WERI-Rb-1 (cell line): ENCODE measurements at places on chromosomes 7 and 10.

GRCh38 chr10:78520737-78521430 lies 487.2 kb downstream of the RPS24 start:
- DNase-seq: peak; percentile 49

- no peak for DNase-seq
These were observed 12.3 kb upstream of the IMPDH1 start for GRCh38 chr7:128422037-128422436.

DNA sequence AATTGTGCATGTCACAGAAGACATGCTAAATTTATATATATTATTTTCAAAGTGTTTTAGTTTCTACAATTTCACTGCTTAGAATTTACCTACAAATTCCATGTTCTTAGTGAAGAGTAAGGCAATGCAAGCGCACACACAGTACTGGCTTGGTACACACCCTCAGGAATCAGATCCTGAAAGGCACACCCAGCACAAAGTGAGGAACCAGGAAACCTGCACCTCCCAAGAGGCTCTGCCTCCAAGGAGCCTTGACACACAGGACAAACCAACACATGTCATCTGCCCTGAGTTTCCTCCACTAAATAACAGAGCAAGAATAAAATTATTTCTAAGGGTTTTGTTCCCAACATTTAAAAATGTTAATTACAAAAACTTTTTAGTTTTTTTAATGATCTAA lies 156.2 kb downstream of the PARD3 start:
- no peak for DNase-seq

GRCh38 chr7:137110535-137110934 lies 233.0 kb downstream of the PTN start:
- no peak for DNase-seq

DNA sequence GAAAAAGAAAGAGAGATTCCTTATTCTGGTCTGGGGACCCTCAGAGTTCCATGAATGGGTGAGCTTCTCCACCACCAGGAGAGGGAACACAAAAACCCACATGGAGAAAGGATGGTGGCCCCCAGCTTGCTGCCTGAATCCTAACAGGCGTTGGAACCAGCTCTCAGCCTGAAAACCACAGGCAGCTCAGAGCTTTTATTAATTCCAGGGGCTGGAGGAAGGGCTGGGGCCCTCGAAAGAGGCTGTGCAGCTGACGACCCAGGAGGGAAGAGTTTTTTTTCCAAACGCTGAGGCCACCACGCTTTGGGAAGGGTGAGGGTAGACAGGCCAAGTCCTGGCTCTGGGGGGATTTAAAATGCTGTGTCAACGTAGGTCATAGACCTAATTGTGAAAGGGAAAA lies 10.8 kb upstream of the ELN start:
- peak; percentile 48 for DNase-seq

DNA sequence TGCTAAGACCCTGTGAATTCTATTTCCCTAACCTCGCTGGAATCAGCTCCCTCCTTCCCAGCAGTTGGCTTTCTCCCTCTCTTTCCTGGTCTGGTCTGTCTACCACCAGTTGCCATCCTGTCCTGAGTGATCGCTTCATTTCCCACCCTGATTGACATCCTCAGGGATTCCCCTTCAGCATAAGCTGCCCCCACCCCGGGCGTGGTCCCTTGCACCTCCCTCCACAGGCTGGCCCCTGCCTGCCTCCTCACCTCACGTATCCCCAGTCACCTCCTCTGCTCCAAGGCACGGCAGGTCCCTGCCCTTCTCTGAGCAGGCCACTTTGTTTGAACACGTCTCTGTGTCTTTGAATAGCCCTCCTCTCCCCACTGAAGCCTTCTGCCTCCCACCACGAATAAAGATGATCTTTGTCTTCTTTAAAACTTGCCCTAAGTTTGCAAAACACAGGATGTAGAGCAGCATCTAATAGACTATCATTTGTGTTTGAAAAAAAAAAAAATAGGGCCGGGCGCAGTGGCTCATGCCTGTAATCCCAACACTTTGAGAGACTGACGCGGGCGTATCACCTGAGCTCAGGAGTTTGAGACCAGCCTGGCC lies 233.5 kb downstream of the CUX1 start:
- DNase-seq: no peak

DNA sequence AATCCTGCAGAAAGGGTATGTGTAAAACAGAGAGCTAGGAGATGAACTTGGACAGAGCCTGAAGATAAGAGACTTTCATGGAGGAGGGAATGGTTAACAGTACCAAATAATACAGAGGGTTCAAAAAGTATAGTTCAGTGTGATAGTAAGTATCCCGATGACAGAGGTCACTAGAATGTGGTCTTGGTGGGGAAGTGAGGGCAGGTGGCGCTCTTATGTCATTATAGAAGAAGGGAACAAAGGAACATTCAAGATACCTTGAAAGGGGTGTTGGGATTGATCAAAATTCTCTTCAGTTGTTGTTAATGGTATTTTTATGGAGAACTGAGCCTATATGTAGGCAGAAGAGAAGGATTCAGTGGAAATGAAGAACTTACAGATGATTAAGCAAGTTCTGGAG lies 312.5 kb downstream of the SUGCT start:
- peak; percentile 16 for DNase-seq

- DNase-seq: no peak
These were observed 7.5 kb upstream of the SH2D4B start for GRCh38 chr10:80530251-80530650.

GRCh38 chr10:72243822-72244437 lies 27.9 kb upstream of the ASCC1 start:
- DNase-seq: no peak

DNA sequence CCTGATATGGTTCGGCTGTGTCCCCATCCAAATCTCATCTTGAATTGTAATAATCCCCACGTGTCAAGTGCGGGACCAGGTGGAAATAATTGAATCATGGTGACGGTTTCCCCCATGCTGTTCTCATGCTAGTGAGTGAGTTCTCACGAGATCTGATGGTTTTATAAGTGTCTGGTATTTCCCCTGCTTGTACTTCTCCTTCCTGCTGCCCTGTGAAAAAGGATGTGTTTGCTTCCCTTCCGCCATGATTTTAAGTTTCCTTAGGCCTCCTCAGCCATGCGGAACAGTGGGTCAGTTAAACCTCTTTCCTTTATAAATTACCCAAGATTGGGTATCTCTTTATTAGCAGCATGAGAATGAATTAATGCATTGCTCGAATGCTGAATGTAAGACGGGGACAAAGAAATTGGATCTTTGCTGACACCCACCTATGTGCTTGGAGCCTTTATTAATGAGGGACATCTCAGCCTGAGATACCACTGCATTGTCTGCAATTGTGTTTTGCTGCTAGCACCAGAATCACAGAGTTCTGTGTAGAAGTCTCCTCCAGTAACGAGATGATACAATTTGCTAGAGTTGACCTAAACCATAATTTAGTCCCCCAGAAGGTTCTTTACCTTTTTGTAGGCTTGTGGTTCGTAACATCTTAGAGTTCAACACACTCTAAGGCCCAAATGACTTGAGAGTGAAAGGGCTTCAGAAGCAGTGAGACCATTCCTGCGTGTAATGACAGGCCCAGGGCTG lies 28.6 kb downstream of the SLC35B4 start:
- no peak for DNase-seq

GRCh38 chr10:484925-485661 lies 204.4 kb downstream of the DIP2C start:
- DNase-seq: no peak

GRCh38 chr7:138838166-138838565 lies 40.2 kb upstream of the ATP6V0A4 start:
- DNase-seq: no peak

DNA sequence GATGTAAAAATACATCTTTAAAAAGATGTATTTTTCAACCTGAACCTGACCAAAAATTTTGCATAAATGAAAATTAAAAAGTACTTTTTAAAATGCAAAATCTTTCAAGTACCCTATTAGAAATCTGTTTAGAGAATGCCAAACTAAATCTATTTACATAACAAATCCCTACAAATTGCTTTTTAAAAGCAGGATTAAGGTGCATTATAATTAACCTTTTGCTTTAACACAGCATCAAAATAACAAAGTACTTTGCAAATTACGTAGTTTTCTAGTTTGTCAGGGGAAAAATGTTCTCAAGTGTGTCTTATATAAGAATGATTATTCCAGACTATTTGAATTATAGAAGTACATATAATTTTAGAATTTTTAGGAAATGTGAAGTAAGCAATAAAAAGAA lies 160.8 kb downstream of the VPS50 start:
- no peak for DNase-seq

- peak; percentile 5 for DNase-seq
These were observed 355.7 kb downstream of the DNAJB6 start for GRCh38 chr7:157692460-157693011.

GRCh38 chr7:36668080-36668479 lies 56.2 kb downstream of the AOAH start:
- no peak for DNase-seq

DNA sequence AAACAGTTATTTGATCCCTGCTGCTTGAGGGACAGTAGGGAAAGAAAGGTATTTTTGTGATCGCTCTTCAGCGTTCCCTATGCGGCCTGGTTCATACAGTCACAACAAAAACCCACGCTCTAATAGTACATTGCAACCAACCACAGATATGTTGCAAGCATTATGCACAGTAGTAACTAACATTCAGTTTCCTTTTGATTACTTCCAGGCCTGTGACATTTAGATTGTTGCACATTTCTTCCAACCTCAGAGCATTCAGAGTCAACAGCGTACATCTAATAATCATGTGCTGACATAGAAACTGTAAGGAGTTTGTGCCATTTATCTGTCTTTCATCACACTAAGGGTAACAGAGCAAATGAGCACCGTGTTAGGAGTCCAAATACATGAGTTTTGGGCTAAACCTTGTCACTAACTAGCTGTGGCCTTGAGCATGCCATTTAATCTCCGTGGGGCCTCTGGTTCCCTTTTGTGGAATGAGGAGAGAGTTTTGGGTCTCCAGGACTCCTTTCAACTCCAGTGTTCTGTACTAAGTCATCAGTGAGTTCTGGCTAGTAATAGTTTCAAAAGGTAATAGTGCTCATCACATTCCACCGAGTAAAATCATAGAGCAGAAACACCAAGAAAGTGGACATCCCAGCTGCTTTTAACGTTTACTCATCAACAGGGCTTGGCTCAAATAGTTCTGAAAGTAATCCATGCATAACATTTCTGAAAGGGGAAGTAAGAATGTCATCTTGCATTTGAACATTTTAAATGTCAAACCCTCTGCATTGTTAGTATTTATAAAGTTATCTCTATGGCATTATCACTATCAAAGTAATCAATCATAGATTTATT lies 99.0 kb upstream of the FZD1 start:
- no peak for DNase-seq

DNA sequence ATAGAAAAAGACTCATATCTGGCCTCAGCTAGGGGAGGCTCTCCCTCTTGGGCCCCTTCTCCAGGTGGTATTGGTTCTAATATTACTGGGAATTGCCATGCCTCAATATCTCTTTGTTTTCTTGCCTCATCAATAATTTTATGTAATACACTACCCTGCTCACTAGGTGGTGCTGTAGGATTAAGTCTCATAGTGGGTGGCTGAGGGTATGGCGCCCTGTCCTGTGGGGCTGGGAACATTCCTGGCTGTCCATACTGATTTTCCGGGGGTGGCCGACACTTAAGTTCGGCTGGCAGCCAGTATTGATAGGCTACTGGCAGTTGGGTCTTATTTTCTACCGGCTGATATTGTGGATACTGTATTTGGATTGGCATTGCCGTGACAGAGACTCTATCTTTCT lies 9.0 kb upstream of the TAS2R3 start:
- DNase-seq: peak; percentile 16

- DNase-seq: no peak
These were observed 478.5 kb downstream of the GPAM start for GRCh38 chr10:111705021-111705420.

DNA sequence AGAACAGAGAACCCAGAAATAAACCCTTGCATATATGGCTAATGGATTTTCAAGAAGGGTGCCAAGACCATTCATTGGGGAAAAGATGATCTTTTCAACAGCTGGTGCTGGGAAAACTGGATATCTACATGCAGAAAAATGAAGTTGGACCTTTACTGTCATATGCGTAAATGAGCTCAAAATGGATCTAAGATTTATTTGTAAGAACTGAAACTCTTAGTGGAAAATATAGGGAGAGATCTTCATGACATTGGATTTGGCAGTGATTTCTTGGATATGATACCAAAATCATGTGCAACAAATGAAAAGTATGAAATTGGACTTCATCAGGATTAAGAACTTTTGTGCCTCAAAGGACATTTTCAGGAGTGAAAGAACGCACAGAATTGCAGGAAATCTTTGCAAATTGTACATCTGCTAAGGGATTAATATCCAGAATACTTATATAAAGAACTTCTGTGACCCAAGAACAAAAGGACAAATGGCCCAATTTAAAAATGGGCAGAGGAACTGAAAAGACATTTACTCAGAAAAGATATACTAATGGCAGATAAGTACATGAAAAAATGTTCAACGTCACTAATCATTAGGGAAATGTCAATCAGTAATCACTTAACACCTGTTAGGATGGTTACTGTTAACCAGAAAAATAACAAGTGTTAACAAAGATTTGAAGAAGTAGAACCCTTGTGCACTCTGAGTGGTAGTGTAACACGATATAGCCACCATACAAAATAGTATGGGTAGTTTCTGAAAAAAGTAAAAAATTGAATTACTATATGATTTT lies 6.1 kb downstream of the DBF4 start:
- DNase-seq: no peak

DNA sequence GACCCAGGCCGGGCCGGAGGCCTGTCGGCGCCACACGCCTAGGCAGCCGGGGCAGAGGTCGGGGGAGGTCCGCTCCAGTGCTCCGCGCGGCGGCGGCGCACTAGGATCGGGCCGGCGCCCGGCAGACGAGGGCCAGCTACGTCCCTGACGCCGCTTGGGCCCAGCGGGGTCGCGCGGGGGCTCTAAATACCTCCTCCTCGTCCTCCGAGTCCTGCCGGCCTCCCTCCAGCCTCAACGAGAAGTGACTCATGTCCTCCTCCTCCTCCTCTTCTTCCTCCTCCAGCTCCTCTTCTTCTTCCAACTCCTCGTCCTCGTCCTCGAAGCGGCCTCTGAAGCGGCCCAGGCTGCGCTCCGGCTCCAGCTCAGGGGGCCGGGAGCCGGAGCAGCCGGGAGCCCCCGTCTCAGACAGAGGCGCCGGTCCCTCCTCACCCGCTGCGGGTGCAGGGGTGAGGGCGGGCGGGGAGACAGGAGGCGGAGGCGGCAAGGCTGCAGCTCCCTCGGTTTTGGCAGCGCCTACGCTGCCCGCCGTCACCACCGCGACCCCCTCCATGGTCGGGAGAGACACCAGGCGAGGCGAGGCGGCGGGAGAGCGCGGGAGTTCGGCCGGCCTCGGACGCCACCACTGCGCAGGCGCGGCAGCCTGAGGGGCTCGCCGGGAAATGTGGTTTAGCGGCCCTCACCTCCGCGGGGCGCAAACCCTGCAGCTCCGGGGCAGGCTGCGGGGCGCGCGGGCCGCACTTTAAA lies at the start of gene PCGF6:
PCGF6 (minus strand) TSS at position 624 of the 744 bp plus-strand sequence; CDS start at position 550, 74 bp downstream.
- DNase-seq: peak; percentile 90

- DNase-seq: no peak
These were observed 37.1 kb upstream of the TOMM7 start for GRCh38 chr7:22859641-22860290.
